ENCODE measurements at places on chromosomes 1 and 21.

- H3K36me3 ChIP-seq, result no peaks in the 10 kb centered on the region
- no peak overlapping the region for H3K27ac ChIP-seq
Measured at GRCh38 chr1:185450917-185451316, 133.9 kb upstream of the IVNS1ABP start.

- no peak for DNase-seq
- H3K4me3 ChIP-seq, result no peak overlapping the region
- H3K27me3 ChIP-seq, result peaks cover 19% of the 10 kb centered on the region
- H3K4me1 ChIP-seq, result peaks cover 5% of the 10 kb centered on the region
Measured at GRCh38 chr1:227953022-227953412, 5.3 kb upstream of the WNT9A start.

- no peaks in the 10 kb centered on the region for H3K36me3 ChIP-seq
- no peak for DNase-seq
- H3K27ac ChIP-seq, result no peak overlapping the region
- peaks cover 9% of the 10 kb centered on the region for H3K4me1 ChIP-seq
- H3K27me3 ChIP-seq, result no peaks in the 10 kb centered on the region
- no peak overlapping the region for H3K4me3 ChIP-seq
Measured at GRCh38 chr1:205929496-205930194, 13.6 kb downstream of the SLC26A9 start.

- H3K4me1 ChIP-seq, result no peaks in the 10 kb centered on the region
- H3K27ac ChIP-seq, result no peak overlapping the region
- no peaks in the 10 kb centered on the region for H3K36me3 ChIP-seq
- no peak for DNase-seq
- H3K27me3 ChIP-seq, result no peaks in the 10 kb centered on the region
Measured at GRCh38 chr1:176954242-176954641, 210.3 kb downstream of the ASTN1 start.

DNA sequence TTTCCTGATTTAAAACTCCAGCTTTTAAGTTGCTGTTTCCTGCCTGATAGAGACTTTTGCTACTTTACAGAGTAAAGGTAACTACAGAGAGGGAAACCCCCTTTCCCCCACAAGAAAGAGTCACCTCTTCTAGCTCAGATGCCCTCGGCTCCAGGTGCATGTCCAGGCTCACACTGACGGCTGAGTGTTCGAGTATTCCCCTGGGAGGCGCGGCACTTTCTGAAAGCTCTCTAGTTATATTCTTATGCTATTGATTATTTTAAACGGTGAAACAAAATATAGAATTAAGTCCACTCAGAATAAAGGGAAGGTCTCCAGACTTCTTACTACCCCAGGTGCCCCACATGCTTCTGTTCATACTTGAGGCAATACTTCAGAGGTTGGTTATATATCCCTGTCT, 160.3 kb upstream of the FMN2 start:
- no peaks in the 10 kb centered on the region for H3K4me1 ChIP-seq
- no peak overlapping the region for H3K27ac ChIP-seq
- H3K4me3 ChIP-seq, result no peak overlapping the region
- H3K27me3 ChIP-seq, result no peaks in the 10 kb centered on the region

- H3K27ac ChIP-seq, result no peak overlapping the region
- H3K4me1 ChIP-seq, result no peaks in the 10 kb centered on the region
- no peaks in the 10 kb centered on the region for H3K27me3 ChIP-seq
- no peak for DNase-seq
- peaks cover 8% of the 10 kb centered on the region for H3K36me3 ChIP-seq
Measured at GRCh38 chr1:228283043-228283371, 75.2 kb downstream of the OBSCN start.

Measured in H1 (cell line).